ENCODE measurements at places on chromosomes 5 and 9.
A peak's percentile ranks its signal among the peaks of the same experiment; 100 is the strongest.

- DNase-seq: no peak
- H3K4me3 ChIP-seq: peak overlapping the region; percentile 19
Observed at GRCh38 chr5:149407323-149408251, 28.5 kb upstream of the IL17B start.

- no peak for DNase-seq
- no peak overlapping the region for H3K27ac ChIP-seq
- no peaks in the 10 kb centered on the region for H3K27me3 ChIP-seq
- H3K4me3 ChIP-seq: no peak overlapping the region
- H3K4me1 ChIP-seq: peaks cover 38% of the 10 kb centered on the region
Observed at GRCh38 chr5:72256536-72256935, 63.5 kb downstream of the MRPS27 start.

DNA sequence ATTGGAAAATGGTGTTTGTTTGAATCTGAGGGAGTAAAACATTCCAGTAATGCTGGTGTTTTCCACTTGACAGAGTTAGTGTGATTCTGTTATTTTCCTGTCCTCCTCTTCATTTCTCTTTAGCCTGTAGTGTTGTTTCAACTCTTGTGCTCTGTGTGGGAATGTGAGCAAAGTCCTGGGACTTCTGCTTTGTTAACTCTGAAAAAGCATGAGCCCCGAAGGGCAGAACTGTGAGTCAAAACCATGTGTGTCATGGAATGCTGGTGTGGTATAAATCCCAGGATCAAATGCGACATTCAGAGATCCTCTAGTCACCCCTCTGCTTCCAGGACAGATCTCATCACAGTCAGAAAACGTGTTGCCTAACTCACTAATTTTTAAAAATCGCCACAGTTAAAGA, 8.9 kb downstream of the F2R start:
- DNase-seq: peak; percentile 46
- H3K4me3 ChIP-seq: no peak overlapping the region
- H3K4me1 ChIP-seq: peaks cover 19% of the 10 kb centered on the region
- no peaks in the 10 kb centered on the region for H3K27me3 ChIP-seq
- H3K27ac ChIP-seq: peak overlapping the region; percentile 11

DNA sequence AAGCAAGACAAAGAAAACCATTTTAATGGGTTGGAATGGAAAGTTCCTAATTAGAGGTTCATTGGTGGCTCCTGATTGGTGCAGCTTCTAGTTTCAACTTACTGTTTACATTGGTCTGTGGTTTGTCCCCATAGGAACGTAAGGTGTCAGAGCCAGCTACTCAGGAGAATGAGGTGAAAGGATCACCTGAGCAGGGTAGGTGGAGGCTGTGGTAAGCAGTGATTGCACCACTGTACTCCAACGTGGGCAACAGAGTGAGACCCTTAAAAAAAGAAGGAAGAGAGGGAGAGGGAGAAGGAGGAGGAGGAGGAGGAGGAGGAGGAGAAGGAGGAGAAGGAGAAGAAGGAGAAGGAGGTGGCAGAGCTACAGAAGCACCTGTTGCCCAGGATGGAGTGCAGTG, 30.4 kb downstream of the KCNIP1 start:
- peaks cover 5% of the 10 kb centered on the region for H3K27me3 ChIP-seq
- H3K36me3 ChIP-seq: no peaks in the 10 kb centered on the region
- no peaks in the 10 kb centered on the region for H3K4me1 ChIP-seq
- DNase-seq: no peak
- no peak overlapping the region for H3K4me3 ChIP-seq
- H3K27ac ChIP-seq: no peak overlapping the region

- H3K27me3 ChIP-seq: peaks cover 60% of the 10 kb centered on the region
- H3K4me3 ChIP-seq: no peak overlapping the region
- no peaks in the 10 kb centered on the region for H3K36me3 ChIP-seq
- no peak for DNase-seq
- H3K27ac ChIP-seq: no peak overlapping the region
Observed at GRCh38 chr9:130654879-130655278, 9.5 kb upstream of the PRDM12 start.

DNA sequence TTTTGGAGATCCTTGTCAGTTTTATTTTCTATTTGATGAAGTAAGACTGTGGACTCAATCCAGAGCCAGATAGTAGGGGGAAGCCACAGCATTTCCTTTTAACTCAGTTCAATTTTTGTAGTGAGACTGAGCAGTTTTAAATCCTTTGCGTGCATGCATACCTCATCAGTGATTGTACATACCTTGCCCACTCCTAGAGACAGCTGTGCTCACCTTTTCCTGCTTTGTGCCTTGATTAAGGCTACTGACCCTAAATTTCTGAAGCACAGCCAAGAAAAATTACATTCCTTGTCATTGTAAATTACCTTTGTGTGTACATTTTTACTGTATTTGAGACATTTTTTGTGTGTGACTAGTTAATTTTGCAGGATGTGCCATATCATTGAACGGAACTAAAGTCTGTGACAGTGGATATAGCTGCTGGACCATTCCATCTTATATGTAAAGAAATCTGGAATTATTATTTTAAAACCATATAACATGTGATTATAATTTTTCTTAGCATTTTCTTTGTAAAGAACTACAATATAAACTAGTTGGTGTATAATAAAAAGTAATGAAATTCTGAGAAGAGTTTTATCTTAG, 17.8 kb downstream of the DIMT1 start:
- H3K36me3 ChIP-seq: peaks cover 5% of the 10 kb centered on the region
- H3K27ac ChIP-seq: no peak overlapping the region
- H3K27me3 ChIP-seq: no peaks in the 10 kb centered on the region
- DNase-seq: no peak

- H3K36me3 ChIP-seq: no peaks in the 10 kb centered on the region
- DNase-seq: no peak
- H3K27me3 ChIP-seq: no peaks in the 10 kb centered on the region
- no peak overlapping the region for H3K27ac ChIP-seq
- no peak overlapping the region for H3K4me3 ChIP-seq
Observed at GRCh38 chr5:59149271-59149670, 566.4 kb downstream of the RAB3C start.

DNA sequence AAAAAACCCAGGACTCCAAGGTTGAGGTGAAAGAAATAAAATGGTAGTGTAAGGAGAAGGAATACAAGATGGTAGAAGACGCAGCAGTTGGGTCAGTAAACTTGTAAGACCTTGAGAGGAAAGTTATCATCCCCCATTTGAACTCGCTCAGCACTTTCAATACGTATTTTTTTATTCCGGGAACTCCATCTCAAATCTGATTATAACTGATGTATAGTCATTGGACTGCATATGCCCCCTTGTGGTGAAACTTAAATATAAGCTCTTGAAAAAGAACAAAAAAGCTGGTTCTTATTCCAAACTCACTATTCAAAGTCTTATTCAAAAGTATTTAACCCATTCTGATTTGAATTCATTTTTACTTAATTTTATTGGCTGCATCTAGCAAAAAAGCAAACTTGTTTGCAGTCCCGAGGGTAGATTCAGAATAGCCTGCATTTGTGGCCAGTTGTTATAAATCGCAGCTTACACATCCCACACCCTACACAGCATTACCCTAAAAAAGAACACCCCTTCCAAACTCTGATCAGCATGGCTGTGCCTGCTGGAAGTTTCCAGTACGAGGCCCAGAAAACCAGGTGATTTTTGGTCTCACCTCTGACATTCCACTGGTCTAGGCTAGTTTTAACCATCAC, 118.0 kb downstream of the ESM1 start:
- no peaks in the 10 kb centered on the region for H3K4me1 ChIP-seq
- DNase-seq: peak; percentile 22
- no peaks in the 10 kb centered on the region for H3K27me3 ChIP-seq
- no peaks in the 10 kb centered on the region for H3K36me3 ChIP-seq

- no peak overlapping the region for H3K27ac ChIP-seq
- H3K36me3 ChIP-seq: no peaks in the 10 kb centered on the region
- H3K4me1 ChIP-seq: no peaks in the 10 kb centered on the region
Observed at GRCh38 chr9:76159293-76159926, 234.8 kb downstream of the RFK start.

DNA sequence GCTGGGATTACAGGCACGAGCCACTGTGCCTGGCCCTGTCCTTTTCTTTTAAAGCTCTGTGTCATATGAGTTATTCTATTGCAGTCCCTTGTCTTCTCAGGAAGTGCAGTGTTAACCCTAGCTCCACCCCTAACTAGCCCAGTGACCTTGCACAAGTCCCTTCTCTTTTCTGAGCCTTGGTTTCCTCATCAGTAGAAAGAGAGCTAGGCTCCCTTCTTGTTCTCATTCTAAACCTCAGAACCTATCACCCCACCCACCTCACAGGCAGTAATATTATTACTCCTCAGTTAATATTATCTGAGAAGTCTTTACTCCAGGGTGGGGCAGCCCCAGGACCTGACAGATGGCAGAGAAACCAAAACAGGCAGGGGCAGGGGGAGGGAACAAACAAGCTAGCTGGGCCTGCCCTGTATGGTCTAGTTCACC, 7.2 kb downstream of the CYFIP2 start:
- no peak overlapping the region for H3K27ac ChIP-seq
- H3K4me3 ChIP-seq: no peak overlapping the region
- DNase-seq: no peak
- H3K36me3 ChIP-seq: no peaks in the 10 kb centered on the region

GRCh38 chr5:42131081-42131480, 206.0 kb downstream of the FBXO4 start:
- H3K36me3 ChIP-seq: no peaks in the 10 kb centered on the region
- no peaks in the 10 kb centered on the region for H3K4me1 ChIP-seq
- H3K4me3 ChIP-seq: no peak overlapping the region

- H3K4me1 ChIP-seq: no peaks in the 10 kb centered on the region
- no peaks in the 10 kb centered on the region for H3K27me3 ChIP-seq
- H3K4me3 ChIP-seq: no peak overlapping the region
- no peak for DNase-seq
- H3K27ac ChIP-seq: no peak overlapping the region
- no peaks in the 10 kb centered on the region for H3K36me3 ChIP-seq
Observed at GRCh38 chr5:128224336-128224735, 140.8 kb downstream of the SLC12A2 start.

DNA sequence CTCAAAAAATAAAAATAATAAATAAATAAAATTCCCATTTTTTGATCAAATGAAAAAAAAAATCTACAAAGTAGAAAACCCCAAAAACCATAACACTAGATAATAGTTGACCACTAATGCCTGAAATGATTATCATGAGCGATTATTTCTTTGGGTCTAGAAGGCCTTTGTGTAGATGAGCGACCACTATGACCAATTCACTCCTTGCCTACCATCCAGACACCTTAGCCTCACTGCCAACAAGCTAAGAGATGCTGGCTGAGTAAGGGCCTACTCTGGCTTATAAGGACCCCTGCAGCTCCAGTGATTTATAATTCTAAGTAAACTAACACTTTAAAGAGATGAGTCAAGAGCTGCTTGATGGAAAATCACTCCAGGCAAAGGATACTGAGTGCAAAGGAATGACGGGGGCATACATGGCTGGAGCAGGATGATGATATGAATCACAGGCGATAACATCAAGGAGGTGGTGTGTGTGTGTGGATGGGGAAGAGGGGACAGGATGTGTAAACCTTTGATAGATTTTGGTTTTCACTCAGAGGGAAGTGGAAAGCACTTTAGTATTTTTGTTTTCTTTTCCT, 4.8 kb upstream of the F2RL1 start:
- H3K4me3 ChIP-seq: no peak overlapping the region
- DNase-seq: peak; percentile 43
- peaks cover 8% of the 10 kb centered on the region for H3K4me1 ChIP-seq
- no peaks in the 10 kb centered on the region for H3K36me3 ChIP-seq

DNA sequence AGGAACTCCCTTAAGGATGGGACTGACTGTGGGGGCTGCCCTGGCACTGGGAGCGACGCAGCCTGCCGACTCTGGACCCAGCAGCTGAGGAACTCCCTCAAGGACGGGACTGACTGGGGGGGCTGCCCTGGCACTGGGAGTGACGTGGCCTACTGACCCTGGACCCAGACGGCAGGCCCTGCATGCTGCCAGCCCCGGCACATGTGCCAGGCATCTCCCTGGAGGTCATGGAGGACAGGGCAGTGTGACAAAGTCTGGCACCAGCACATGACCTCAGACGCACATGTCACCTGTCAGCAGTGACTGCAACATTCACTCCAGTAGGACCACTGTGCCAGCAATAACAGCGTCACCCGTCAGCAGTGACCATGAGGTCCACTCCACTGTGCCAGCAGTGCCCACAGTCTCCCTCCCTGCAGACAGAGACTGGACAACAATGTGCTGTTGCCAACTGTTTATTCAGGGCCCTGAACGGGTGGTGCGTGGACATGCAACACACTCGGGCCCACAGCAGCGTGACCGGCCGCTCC, 4.5 kb downstream of the FBXW5 start:
- H3K4me3 ChIP-seq: no peak overlapping the region
- H3K4me1 ChIP-seq: peaks cover 21% of the 10 kb centered on the region
- no peak overlapping the region for H3K27ac ChIP-seq
- H3K27me3 ChIP-seq: no peaks in the 10 kb centered on the region
- no peak for DNase-seq

- H3K4me1 ChIP-seq: no peaks in the 10 kb centered on the region
- no peak for DNase-seq
- H3K27me3 ChIP-seq: no peaks in the 10 kb centered on the region
- H3K4me3 ChIP-seq: no peak overlapping the region
- H3K36me3 ChIP-seq: no peaks in the 10 kb centered on the region
Observed at GRCh38 chr9:85038061-85038460, 368.5 kb downstream of the NTRK2 start.

GRCh38 chr5:142727735-142728047, 41.8 kb upstream of the FGF1 start:
- no peaks in the 10 kb centered on the region for H3K4me1 ChIP-seq
- no peak overlapping the region for H3K4me3 ChIP-seq
- peaks cover 29% of the 10 kb centered on the region for H3K27me3 ChIP-seq

- DNase-seq: no peak
- H3K27me3 ChIP-seq: no peaks in the 10 kb centered on the region
- H3K27ac ChIP-seq: no peak overlapping the region
- no peaks in the 10 kb centered on the region for H3K4me1 ChIP-seq
- H3K36me3 ChIP-seq: no peaks in the 10 kb centered on the region
Observed at GRCh38 chr9:76530458-76531110, 71.6 kb downstream of the GCNT1 start.

- no peak overlapping the region for H3K4me3 ChIP-seq
- H3K4me1 ChIP-seq: no peaks in the 10 kb centered on the region
- no peak overlapping the region for H3K27ac ChIP-seq
- peaks cover 33% of the 10 kb centered on the region for H3K27me3 ChIP-seq
- no peaks in the 10 kb centered on the region for H3K36me3 ChIP-seq
Observed at GRCh38 chr5:3303777-3304176, 291.9 kb upstream of the IRX1 start.

DNA sequence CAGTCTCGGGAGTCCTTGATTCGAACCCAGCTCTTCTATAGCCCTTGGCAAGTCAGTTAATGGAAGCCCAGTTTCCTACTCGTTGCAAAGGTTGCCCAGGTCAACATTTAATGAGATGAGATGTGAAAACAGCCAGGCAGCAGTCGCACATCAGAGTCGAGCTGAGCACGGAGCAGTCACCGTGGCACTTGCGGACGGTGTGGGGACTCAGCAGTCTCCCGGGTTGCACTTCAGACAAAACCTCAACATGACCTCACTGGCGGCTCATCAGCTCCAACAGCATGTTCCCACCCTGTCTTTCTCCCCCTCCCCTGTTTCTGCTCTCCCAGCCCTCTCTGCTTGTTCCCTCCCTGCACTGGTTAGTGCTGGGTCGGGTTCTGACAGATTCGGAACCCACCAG, 35.8 kb downstream of the UBE2QL1 start:
- DNase-seq: no peak
- H3K27me3 ChIP-seq: peaks cover 8% of the 10 kb centered on the region
- H3K36me3 ChIP-seq: no peaks in the 10 kb centered on the region

- H3K27me3 ChIP-seq: no peaks in the 10 kb centered on the region
- H3K27ac ChIP-seq: no peak overlapping the region
- DNase-seq: no peak
- H3K36me3 ChIP-seq: no peaks in the 10 kb centered on the region
- peaks cover 44% of the 10 kb centered on the region for H3K4me1 ChIP-seq
Observed at GRCh38 chr9:74949859-74950855, 2.6 kb downstream of the C9orf40 start.

Data from HepG2 (cell line).